Bronchial epithelial cell (primary cell): ENCODE measurements at places on chromosomes 1 and 21. TPM values are rescaled to one million over a fixed set of nuclear protein-coding genes. Genes with fewer than 3 reads are reported as not detected.
A peak's percentile ranks its signal among the peaks of the same experiment; 100 is the strongest.

Gene CCDC27
- not detected in 2 replicates for total RNA-seq

DNA sequence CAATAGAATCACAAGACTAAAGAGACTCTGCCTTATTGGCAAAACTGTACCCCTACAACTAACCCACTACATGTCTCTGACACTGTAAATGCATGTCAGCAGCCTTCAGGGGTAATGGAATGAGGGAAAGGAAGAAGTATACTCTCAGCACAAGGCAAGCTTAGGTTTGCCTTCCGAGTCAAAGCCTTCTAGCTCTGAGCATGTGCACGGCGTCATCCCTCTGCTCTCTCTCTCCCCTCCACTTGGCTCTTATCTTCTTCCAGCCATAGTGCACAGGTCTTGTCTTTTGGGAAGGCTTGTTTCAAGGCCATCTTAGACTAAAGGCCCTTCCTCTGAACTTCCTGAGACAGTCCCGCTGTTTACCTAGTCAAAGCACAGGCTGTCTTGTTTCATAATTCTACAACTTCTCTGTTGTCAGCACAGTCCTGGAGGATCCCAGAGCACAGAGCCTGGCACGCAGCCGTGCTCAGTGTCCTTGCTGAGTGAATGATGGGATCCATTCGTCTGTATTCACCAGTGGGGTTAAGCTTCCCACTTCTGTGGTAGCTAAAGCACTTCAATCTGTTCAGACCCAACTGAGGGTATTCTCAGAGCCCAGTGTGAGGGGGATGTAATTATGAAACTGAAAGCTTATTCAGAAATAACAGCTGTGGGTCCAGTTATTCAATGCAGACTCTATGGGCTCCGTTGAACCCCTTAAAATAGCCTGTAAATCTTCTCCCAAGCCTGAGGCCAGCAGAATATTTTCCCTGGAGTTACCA is 166.5 kb upstream of the PLD5 start:
- no peak for DNase-seq

Gene PER3
- 4.5 and 6.8 TPM in 2 replicates for total RNA-seq

DNA sequence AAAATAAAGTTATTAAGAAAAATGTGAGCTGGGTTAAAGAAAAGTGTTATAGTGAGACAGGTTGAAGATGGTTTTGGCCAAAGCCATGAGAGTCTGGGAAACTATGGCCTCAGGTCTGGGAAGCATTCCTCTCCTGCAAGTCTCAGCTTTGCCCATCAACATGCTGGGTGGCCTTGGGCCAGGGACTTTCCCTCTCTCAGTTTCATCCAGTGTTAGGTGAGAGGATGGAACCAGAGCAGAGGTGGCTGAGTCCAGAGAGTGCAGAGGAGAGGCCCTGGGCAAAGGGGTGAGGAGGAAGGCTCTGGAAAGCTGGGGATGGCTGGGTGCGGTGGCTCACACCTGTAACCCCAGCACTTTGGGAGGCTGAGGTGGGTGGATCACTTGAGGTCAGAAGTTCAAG is 10.5 kb downstream of the PADI2 start:
- peak; percentile 37 for DNase-seq

Gene EXTL1
- not detected in 2 replicates for total RNA-seq

Gene SLC39A1
- 71.2 and 108 TPM in 2 replicates for total RNA-seq

DNA sequence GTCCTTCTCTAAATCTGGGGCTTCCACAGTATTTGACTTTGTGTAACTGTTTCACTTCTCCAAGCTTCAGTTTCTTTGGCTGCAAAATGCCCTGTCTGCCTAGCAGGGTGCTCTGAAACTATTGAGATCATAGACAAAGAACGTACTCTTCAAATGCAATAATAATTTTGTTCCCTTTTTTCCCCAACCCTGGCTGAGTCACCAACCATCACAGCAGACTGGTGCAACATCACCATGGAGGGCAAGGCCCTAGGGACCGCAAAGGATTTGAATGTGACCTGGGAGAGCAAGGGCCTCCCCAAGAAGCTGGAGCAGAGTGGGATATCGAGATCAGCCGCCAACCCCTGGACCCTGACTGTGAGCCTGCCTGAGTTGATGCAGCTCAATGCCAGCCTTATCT is 115.0 kb downstream of the FCRL5 start:
- DNase-seq, result no peak
